Stimulated activated CD8-positive, alpha-beta memory T cell treated with anti-CD3 and anti-CD28 coated beads, Interleukin-2, amount 100 ng/mL, for 48 hours (primary cell): ENCODE measurements at places on chromosomes 11 and 22.

DNA sequence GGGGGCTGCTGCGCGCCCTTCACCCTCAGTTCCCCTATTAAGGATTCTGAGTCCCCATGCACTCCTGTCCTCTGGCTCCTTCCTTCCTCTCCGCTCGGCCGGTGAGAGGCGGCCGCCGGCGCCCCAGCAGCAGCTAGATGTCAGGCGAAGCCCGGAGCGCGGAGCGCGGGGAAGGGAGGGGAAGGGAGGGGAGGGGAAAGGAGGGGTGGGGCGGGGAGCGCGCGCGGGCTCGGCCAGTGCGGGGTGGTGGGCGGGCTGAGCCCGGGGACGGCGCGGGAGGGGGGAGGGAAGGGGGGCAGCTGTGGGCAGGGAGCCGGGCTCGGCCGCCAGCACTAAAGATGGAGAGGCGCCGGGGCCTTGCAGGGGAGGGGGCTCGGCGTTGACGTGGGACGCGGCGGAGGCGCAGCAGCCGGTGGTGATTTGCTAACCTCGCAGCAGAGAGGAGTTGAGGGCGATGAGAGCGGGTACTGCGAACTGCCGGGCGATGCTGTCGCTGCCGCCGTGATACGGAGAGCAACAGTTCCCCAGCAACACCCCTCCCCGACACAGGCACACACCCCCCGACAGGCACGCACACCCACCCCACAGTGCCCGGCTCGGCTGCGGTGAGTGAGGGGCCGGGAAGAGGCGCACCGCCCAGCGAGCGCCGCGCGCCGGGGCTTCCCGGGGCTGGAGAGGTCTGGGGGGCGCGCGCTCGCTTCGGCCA, at the start of gene ZBTB16:
ZBTB16 (plus strand) TSS at position 434 of the 706 bp plus-strand sequence. CDS start 3,590 bp downstream, outside the sequence.
- no peak for DNase-seq

DNA sequence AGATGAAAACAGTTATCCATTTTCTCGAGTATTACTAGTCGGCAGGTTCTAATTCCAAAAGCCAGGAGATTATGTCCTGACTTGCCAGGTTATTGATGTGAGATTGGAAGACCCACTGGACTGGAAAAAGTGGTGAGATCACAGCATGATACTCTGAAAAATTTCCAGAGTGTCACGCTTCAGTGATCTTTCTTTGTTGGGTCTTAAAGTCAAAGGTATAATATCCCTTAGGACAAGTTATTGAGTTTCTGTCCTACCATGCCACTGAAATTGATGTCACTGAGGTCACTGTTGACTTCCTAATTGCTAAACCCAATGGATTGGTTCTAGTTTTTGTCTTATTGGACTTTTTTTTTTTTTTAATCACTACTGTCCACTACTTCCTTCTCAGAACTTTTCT, 104.5 kb upstream of the GRAMD1B start:
- DNase-seq, result no peak

- no peak for DNase-seq
These were observed 523.7 kb downstream of the INSC start for GRCh38 chr11:15638386-15638787.

DNA sequence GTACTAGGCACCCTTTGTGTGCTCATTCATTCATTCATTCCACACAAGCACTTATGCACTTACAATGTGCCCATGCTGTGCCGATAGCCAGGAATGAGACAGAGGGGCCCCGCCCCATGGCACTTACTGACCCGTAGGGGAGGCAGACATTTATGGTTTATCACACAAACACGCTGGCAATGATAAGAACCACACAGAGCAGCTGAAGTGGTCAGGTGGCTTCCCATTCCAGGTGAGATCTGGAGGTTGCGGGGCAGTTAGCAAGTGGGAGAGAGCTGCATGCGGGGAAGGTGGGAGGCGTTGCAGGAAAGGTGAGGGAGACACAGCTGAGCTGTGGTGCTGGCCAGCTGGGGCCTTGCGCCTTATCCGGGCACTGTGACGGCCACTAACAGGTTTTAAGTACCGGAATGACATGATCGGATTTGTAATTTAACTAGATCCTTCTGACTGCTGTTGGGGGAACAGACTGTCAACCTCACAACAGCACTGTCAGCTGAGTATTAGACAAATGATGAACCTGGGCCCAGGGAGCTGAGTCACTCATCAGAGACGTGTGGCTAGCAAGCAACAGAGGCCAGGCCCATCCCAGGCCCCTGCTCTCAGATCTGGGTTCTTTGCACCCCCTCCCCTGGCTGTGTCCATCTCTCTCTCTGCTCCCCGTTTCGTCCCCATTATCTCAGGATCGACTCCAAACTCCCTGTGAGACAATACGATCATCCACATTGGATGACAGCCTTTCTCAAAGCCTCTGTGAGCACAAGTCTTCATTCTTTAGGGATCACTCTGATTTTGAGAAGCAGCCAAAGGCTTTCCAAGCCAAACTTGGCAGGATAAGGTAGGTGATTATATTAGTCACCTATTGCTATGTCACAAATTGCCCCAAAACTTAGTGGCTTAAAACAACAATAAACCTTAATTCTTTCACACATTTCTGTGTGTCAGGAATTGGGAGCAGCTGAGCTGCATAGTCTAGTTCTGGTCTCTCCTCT, 28.4 kb downstream of the RASD2 start:
- DNase-seq, result no peak

GRCh38 chr11:117495357-117495756, 167.7 kb downstream of the CEP164 start:
- DNase-seq, result no peak
